ENCODE measurements at places on chromosomes 4 and X.

- no peak for DNase-seq
Observed at GRCh38 chrX:109879991-109880390, 122.9 kb upstream of the TMEM164 start.

DNA sequence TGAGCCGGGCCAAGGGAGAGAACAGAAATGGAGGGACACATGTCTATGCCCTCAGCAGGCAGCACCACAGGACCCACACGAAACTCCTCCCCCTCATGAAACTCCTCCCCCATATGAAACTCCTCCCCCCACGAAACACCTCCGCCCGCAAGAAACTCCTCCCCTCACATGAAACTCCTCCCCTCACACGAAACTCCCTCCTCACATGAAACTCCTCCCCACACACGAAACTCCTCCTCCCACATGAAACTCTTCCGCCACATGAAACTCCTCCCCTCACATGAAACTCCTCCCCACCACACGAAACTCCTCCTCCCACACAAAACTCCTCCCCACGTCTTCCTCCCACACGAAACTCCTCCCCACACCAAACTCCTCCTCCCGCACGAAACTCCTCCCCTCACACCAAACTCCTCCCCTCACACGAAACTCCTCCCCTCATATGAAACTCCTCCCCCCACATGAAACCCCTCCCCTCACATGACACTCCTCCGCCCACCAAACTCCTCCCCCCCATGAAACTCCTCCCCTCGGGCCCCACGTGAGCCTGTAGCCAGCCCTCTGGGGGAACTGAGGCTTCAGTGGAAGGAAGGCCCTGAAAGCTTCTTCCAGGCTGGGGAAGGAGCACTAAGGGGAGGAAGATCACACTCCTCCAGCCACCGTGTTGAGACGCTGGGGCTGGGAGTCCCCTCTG, 15.2 kb downstream of the ADRA2C start:
- DNase-seq = no peak

- DNase-seq = no peak
Observed at GRCh38 chrX:44890247-44890646, 17.3 kb downstream of the KDM6A start.

- DNase-seq = no peak
Observed at GRCh38 chrX:108138814-108139702, 47.5 kb downstream of the ATG4A start.

- no peak for DNase-seq
Observed at GRCh38 chrX:9867753-9868152, 81.5 kb downstream of the SHROOM2 start.

DNA sequence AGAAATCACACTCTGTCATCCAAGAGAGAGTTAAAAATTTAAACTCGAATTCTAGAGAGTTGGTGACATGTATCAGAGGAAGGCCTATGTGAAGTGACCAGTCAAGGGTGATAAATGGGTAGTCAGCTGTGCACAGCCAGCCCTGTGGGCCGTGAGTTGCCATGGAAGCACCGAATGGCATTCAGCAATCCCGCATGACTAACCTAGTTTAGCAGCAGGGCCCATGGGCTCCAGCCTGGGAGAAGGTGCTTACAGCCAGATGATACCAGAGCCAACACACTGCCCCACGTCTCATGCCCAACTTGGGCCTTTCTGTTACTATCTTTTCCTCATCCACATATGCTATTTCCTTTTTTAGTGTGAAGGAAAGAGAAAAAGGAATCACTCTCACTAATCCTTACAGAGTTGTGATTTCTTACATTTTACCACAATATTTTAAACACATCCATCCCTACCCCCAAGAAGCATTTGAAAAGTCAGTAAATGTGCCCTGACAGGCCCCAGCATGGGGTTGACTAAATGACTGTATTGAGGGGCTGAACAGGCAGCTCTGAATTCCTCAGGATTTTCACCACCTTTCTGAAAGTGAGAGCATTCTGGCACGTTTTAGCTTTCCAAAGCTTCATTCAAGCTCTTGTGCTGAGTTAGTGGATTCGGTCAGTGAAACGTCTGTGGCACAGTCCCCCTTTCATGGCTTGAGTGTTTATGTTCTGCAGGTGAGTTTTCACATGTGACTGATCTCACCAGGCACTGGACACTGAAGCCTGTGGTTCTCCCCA, 104.2 kb downstream of the AFF1 start:
- no peak for DNase-seq
